Memory B cell (primary cell): ENCODE measurements at places on chromosomes 12 and 14.

DNA sequence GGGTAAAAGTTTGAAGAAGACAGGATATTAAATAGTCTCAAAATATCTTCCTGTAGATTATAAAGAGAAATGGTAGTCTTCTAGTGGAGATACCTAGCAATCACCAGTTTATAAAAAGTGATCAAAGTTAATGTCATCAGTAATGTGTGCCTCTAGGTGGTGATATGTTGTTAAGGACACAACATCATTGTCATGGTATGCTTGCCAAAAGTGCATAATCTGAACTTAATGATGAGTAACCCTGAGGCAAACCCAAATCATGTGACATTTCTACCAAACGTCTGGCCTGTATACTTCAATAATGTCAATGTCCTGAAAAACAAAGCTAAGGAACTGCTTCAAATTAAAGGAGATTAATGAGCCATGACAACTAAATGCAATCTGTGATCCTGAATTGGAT lies 214.7 kb downstream of the PHLDA1 start:
- DNase-seq = no peak

- DNase-seq = no peak
These were observed 258.7 kb downstream of the FLRT2 start for GRCh38 chr14:85788470-85789233.

- no peak for DNase-seq
These were observed 70.7 kb upstream of the DDX11 start for GRCh38 chr12:31002999-31003398.

- no peak for DNase-seq
These were observed 754 bp downstream of the ZNF605 start for GRCh38 chr12:132955094-132956010.

DNA sequence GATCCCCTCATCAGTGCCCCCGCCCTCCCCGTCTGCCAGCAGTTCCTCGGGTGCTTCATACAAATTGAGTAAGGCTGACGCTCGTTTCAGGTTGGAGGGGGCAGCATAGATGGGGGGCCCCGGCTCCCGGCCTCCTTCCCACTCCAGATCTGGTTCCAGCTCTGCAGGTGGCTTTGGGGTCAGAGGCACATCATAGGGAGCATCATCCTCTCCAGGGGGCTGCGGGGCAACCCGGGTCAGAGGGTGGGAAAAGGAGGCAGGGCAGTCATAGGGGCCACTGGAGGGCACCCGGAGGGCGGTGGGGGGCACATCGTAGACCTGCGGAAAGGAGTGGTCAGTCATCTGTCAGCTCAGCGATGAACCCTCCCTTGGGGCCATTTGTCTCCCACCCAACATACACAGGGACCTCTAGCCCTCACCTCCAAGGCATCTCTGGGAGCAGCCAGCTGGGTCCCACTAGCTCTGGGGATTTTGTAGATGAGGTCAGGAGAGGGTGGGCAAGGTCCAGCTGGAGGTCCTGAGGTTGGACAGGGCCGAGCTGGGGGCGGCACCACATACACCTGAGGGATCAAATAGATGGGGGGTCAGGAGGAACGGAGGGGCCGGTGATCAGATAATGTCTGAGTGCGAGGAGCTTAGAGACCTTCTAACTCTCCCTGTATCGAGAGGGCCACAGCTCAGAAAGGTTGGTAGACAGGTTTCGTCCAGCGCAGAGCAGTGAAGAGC lies 5.1 kb downstream of the EFS start:
- no peak for DNase-seq

DNA sequence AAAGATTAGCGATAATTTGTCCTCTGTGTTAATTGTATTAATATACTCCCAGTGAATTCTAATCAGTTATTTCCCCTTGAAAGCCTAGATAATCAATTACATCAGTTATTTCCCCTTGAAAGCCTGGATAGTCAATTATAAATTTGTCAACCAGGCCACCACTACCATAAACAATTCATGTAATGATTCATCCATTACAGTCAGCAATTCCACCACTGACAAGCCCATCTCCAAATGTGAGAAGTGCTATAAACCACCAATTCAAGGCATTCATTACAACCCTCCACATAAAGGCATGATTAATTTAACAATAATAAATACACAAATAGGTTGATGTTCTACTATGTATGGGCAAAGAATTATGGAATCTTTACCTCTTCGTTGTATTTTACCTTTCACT lies 40.9 kb downstream of the INTS13 start:
- no peak for DNase-seq

DNA sequence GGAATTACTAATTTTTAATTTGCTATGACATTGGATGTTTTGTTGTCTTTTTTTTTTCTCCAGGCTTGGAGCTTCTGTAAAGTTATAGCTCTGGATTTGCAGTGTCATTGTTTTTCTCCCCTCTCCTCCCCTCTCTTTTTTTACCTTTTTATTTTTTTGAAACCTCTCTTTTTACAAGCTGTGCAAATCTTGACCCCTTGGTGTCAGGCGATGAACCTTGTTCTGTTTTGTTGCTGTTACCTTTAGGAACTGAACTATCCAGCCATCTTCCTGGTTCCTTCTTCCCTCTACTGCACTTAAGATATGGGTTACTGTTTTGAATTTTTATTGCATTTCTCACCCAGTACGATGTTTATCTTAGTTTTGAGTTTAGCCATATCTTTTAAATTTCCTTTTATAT lies 13.7 kb downstream of the KTN1 start:
- no peak for DNase-seq

DNA sequence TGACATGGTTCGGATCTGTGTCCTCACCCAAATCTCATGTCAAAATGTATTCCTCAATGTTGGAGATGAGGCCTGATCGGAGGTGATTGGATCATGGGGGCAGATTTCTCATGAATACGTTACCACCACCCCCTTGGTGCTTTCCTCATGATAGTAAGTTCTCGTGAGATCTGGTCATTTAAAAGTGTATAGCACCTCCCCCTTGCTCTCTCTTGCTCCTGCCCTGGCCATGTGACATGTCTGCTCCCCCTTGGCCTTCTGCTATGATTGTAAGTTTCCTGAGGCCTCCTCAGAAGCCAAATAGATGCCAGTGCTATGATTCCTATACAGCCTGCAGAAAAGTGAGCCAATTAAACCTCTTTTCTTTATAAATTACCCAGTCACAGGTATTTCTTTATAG lies 7.1 kb downstream of the OR6C68 start:
- DNase-seq = no peak

GRCh38 chr14:29896354-29896821 lies 31.3 kb downstream of the PRKD1 start:
- DNase-seq = no peak

- DNase-seq = no peak
These were observed 28.2 kb downstream of the FOXN3 start for GRCh38 chr14:89388853-89389252.

DNA sequence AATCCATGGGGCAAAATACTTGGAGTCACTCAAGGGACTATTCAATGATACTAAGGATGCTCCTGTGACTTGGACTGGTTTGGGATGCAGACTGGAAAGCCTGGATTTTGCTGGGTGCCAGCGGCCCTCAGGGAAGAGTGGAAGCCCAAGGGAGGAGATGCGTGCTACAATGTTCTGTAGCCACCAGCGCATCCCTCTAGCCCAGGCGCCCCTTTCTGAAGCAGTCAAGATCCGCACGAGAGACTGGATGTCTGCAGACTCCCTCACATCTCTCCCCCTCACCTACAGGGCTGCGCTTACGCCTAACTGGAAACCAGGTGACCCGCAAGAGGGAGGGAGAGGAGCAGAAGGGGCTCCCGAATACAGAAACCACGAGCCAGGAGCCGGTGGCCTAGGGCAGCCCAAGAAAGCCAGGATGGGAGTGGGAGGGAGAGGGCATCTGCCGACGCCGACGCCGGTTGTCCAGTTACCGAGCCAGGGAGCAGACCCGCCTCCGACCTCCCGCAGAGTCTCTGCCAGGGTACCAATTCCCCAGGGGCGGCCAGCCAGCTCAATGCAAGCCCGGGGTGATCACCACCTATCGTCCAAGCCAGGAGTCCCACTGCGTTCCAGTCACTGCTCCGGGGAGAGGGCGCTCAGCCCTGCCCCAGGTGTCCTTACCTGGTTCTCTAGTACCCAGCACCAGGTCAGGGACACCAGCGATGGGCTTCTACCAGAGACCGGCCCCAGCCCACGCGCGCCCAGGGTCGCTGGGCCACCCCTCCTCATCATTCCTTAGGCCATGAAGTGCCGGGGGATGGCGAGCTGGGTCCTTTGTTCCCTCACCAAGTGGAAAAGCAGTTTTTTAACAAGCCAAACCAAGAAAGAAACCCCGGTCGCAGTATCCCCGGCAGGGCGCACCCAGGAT lies 1.2 kb downstream of the NTN4 start:
- no peak for DNase-seq

DNA sequence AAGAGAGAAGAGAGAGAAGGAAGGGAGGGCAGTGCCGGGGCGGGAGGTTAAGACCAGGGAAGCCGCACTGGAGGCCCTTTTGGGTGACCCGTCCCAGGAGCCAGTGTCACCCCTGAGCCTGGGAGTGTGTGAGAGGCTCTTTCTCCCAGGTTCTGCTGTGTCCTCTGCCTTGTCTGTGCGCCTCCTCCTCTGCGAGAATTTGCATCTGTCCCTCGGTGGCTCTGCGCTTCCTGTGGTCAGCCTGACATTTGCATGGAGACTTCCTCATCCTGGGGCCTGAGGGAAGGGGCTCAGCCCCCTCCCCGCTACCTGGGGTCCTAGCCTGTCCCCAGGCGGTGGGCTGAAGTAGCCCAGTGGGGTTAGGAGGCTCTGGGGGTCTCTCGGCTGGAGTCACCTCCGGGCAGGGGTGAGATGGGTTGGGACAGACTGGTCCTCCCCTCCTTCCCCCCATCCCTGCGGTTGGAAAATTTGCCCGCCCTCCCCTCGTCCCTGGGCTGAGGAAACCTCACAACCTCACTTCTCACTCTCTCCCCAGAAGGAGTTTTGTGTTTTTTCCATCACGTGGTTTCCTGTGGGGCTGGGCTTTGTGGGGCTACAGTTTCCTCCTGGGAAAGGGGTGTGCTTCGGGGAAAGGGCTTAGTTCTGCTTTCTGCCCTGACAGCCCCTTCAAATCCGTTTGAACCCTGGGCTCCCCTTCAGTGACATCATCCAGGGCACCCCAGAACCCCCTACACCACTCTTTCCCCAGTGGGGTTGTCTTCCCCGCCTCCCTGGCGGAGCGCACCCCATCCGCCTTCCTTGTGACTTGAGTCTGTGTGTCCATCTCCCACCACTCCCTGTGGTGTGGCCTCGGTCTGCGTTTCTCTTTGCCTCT lies 2.5 kb downstream of the PTPN6 start:
- DNase-seq = peak; percentile 72

DNA sequence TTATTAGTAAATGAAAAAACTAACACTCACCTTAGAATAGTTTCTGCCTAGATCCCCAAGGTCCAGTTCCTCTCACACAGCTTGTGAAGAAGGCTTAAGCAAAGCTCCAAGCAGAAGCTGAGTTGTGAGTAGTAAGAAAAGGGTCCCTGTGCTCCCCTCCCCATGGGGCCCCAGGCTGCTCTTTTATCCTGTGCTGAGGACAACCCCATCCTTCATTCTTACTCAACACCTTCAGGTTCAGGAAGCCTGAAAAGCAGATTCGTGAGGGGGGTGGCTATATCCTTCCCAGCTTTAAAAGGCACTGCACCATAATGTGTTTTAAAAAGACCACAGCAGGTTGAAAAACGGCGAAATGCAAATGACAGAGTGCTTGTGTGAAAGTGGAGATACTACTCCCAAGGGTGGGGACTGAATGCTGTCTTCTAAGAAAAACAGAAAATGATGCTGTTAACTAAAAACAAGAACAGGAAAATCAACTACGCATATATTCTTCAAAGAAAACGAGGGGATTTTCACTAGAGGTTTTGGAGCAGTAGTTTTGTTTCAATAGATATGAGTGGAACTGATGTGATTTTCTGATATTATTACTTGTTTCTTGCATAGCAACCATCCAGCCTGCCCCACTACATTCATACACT lies 182.7 kb downstream of the KTN1 start:
- no peak for DNase-seq

GRCh38 chr12:24246934-24247333 lies 297.5 kb upstream of the SOX5 start:
- no peak for DNase-seq

GRCh38 chr14:106044949-106045596 lies 518.7 kb downstream of the TMEM121 start:
- DNase-seq = peak; percentile 36

- DNase-seq = no peak
These were observed 597 bp downstream of the GLT8D2 start for GRCh38 chr12:104049278-104049902.

- DNase-seq = no peak
These were observed 43.6 kb downstream of the ZCRB1 start for GRCh38 chr12:42282294-42282693.

DNA sequence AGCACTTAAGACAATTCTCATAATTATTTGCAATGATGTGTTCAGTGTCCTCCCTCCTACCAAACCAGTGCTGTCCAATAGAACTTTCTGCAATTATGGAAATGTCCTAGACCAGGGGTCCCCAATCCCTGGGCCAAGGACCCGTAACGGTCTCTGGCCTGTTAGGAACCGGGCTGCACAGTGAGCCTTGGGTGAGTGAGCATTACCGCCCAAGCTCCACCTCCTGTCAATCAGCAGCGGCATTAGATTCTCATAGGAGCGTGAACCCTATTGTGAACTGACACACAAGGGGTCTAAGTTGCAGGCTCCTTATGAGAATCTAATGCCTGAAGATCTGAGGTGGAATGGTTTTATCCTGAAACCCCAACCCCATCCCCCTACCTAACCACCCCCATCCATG lies 3.9 kb downstream of the SVOP start:
- DNase-seq = no peak

DNA sequence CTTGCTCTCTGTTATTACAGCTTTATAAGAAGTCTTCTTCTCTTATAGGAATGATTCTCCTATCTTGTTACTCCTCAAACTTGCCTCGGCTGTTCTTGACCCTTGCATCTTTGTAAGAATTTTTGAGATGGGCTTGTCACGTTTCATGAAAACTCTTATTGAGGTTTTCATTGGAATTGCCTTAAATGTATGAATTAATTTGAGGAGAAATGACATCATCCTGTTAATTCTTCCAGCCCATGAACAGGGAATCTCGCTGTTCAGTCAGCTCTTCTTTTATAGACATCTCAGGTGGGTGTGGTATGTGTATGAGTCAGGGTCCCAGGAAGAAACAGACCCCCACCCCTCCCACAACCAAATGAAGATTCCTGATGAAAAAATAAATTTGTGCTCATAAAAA lies 107.1 kb upstream of the MYL2 start:
- DNase-seq = no peak

- peak; percentile 42 for DNase-seq
These were observed 42.9 kb downstream of the TRIP11 start for GRCh38 chr14:91996948-91997371.

DNA sequence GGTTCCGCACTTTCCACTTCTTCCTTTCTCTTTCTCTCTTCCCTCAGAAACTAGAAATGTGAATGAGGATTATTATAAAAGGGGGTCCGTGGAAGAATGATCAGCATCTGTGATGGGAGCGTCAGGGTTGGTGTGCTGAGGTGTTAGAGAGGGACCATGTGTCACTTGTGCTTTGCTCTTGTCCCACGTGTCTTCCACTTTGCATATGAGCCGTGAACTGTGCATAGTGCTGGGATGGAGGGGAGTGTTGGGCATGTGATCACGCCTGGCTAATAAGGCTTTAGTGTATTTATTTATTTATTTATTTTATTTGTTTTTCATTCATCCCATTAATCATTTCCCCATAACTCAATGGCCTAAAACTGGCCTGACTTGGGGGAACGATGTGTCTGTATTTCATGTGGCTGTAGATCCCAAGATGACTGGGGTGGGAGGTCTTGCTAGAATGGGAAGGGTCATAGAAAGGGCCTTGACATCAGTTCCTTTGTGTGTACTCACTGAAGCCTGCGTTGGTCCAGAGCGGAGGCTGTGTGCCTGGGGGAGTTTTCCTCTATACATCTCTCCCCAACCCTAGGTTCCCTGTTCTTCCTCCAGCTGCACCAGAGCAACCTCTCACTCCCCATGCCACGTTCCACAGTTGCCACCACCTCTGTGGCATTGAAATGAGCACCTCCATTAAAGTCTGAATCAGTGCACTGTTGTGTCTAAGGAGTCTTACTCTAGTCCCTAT lies 4.6 kb upstream of the ATN1 start:
- DNase-seq = no peak
